ENCODE measurements at places on chromosomes 16 and 17.

DNA sequence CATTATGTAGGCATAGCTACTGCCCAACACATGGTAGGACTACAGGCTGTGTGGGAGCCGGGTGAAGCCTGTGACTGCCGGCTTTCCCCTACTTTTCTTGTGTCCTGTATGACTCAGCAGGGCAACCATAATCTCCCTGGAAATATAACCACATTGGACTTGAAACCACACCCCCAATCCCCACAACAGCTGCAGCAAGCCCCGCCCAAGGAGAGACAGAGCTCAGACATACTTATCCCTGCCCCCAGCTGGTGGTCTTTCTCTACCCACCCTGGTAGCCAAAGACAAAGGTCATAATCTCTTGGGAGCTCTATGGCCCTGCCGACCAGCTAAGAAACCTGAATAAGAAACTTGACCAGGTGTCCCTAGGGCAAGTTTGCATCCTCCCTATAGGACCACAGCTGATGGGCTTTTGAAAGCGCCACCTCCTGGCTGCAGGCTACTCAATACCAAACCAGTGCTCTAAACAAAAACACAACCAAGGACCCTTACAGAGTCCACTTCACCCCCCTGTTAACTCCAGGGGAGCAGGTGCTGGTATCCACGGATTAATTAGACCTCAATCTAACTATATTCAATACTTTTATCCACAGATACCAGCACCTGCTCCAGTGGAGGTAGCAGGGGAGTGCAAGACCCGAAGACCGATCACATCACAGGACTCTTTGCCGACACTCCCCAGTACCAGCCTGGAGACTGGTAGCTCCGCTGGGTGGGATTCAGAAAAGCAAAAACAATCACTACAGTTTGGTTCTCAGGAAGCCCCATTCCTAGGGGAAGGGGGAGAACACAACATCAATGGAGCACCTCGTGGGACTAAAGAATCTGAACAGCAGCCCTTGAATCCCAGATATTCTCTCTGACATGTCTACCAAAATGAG is 91.2 kb downstream of the IRX5 start:
- DNase-seq: no peak

DNA sequence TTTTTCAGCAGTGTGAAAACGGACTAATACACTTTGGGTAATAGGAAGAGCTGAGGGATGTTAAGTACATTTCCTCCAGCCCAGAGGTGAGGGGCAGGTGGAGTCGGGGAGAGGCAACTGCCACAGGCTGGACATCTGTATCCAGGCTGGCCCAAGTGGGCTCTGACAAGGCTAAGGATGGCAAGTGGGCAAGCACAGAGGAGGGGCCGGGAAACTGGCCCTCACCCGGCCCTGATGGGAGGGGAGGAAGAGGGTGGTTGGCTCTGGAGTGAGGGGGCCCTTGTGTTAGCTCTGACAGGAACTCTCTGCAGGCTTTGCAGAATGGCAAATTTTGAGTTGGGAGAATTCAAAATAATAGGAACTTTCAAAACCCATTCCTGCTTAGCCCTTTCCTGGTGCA is 251.0 kb upstream of the TNRC6C start:
- no peak for DNase-seq

GRCh38 chr16:64534180-64534780 is 587.6 kb downstream of the CDH11 start:
- no peak for DNase-seq

GRCh38 chr17:21194226-21194625 is 19.7 kb downstream of the TMEM11 start:
- no peak for DNase-seq

GRCh38 chr16:13733561-13733960 is 186.4 kb upstream of the ERCC4 start:
- no peak for DNase-seq

GRCh38 chr17:72604518-72604917 is 483.7 kb downstream of the SOX9 start:
- DNase-seq: no peak

- DNase-seq: no peak
Measured at GRCh38 chr16:46859719-46860152, 24.4 kb upstream of the GPT2 start.

GRCh38 chr17:38898812-38899348 is 26.5 kb upstream of the LASP1NB start:
- DNase-seq: no peak

DNA sequence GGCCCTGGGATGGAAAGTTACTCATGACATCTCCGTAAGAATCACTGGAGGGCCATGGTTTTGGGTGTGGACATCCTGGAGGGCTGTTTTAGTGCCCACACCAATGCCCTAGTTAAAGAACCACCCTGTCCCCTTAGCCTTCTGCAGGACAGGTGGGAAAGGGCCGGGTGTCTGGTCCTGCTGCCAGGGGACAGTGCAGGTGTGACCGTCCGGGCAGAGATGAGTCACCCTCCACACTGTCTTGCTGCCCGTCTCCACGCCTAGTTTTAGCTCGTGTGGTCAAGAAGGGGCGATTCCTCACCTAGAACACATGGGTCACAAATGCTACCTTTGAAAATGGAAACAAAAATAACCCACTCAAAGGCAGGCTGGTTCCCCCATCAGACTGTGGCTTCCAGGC is 17.0 kb downstream of the CEP295NL start:
- no peak for DNase-seq

GRCh38 chr16:86579268-86580062 is 1.1 kb downstream of the FOXL1 start:
- DNase-seq: no peak

GRCh38 chr16:86628614-86629013 is 50.3 kb downstream of the FOXL1 start:
- DNase-seq: no peak

GRCh38 chr17:44473367-44473766 is 29.8 kb downstream of the GPATCH8 start:
- DNase-seq: no peak

DNA sequence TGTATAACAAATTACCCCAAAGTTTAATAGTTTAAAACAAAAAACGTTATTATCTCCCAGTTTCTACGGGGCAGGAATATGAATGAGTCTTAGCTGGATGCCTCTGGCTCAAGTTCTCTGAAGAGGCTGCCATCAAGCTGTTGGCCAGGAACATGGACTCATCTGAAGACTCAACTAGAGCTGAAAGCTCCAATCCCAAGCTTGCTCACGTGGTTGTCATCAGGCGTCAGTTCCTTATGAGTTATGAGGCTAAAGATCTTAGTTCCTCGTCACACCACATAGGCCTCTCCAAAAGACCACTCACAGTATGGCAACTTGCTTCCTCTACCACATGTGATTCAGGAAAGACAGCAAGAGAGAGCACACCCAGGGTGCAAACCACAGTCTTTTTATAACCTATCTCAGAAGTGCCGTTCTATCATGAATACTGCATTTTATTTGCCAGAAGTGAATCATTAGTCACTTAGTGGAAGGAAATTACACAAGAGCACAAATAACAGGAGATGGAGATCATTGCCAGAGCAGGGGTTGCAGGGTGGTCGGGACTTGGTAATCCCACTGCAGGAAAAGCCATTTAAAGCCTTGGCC is 48.7 kb upstream of the NLK start:
- DNase-seq: no peak

GRCh38 chr17:56260376-56261002 is 107.2 kb downstream of the ANKFN1 start:
- DNase-seq: no peak

DNA sequence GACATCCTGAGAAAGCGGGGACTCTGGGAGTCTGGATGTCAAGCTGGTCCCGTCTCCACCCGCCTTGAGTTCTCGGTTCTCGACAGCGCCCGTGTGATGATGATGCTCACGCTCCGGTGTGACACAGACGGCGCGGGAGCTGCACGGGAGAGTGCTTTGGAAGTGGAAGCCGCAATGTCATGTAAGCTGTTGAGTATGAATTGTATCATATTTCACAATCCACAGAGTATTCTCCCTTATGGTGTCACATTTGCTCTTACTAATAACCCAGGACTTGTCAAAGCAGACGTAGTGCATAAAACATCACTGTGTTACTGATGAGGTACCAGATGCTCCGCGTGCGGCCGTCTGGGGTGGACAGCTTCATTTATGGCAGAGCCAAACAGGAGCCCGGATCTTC is 217.5 kb upstream of the CHMP6 start:
- no peak for DNase-seq

- no peak for DNase-seq
Measured at GRCh38 chr16:80417706-80418271, 123.0 kb upstream of the DYNLRB2 start.

DNA sequence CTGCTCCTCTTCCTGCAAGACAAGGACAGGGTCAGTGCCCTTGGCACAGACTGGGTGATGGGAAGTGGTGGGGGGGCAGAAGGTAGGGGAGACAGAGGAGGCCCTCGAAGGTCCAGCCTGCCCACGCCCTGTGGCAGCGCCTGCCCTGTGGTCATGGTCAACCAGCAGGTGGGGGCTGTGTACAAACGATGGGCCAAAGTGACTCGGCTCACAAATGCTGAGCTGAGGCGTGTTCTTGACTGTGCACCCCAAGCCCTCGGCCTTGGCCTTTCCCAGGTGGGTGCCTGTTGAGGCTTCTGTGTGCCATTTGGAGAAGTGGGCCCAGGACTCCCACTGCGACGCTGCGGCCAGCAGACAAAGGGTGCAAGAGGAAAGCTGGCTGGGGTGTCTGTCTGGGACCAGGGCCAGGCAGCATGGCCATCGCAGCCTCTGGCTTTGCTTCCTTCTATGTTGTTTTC is 22.6 kb downstream of the MXRA7 start:
- no peak for DNase-seq

GRCh38 chr16:2061526-2061925 is 13.7 kb downstream of the TSC2 start:
- DNase-seq: no peak

DNA sequence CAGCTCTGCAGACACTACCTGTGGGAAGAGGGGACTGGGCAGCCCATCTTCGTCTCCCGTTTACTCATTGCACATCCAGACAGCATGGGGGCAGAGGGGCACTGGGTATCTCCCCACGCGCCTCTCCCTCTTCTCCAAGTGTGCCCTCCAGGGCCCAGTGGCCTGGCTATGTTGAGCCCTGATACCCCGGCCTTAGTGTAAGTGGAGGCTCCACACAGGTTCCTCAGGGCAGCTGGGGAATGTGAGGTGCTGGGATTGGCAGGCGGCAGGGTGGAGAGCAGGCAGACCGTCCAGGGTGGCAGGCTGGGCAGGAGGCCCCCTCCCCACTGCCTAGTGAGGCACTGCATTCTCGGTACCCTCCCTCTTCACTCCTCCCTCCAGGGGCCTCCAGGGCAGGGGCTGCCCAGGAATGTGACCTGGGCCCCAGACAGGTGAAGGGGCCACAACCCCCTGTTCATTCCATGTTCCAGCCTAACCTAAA is 13.2 kb upstream of the NAGLU start:
- DNase-seq: no peak

GRCh38 chr17:18064053-18064452 is 23.7 kb upstream of the DRG2 start:
- no peak for DNase-seq

- DNase-seq: no peak
Measured at GRCh38 chr17:31357091-31357490, 34.4 kb upstream of the RAB11FIP4 start.
